ENCODE measurements at places on chromosomes 3 and 15.
A peak's percentile ranks its signal among the peaks of the same experiment; 100 is the strongest.

- no peak for DNase-seq
Measured at GRCh38 chr15:28113394-28114113, 14.4 kb upstream of the OCA2 start.

- DNase-seq, result no peak
Measured at GRCh38 chr3:172511783-172512762, 11.2 kb downstream of the TNFSF10 start.

GRCh38 chr3:22474706-22475445, 723.9 kb upstream of the ZNF385D start:
- no peak for DNase-seq

DNA sequence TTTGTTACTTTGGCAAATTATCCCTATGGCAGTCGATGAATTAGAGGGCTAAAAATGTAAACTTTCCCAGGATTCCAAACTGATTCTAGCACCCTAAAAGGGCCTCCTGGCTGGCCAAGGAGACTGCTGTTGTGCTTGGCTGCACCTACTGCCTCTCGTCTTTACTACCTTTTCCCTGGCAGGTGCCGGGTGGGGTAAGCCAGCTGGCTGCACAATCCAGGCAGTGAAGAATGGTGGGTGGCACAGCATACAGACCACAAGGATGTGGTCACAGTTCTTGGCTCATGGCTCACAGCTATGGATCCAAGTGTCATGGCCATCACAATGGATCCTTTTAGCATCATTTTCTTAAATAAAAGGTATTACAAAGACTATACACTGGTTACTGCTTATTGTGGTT, 20.7 kb upstream of the SLC25A26 start:
- DNase-seq, result no peak

- no peak for DNase-seq
Measured at GRCh38 chr15:72198356-72199204, 993 bp upstream of the GRAMD2A start.

GRCh38 chr3:187813198-187813597, 67.9 kb upstream of the BCL6 start:
- DNase-seq, result no peak

DNA sequence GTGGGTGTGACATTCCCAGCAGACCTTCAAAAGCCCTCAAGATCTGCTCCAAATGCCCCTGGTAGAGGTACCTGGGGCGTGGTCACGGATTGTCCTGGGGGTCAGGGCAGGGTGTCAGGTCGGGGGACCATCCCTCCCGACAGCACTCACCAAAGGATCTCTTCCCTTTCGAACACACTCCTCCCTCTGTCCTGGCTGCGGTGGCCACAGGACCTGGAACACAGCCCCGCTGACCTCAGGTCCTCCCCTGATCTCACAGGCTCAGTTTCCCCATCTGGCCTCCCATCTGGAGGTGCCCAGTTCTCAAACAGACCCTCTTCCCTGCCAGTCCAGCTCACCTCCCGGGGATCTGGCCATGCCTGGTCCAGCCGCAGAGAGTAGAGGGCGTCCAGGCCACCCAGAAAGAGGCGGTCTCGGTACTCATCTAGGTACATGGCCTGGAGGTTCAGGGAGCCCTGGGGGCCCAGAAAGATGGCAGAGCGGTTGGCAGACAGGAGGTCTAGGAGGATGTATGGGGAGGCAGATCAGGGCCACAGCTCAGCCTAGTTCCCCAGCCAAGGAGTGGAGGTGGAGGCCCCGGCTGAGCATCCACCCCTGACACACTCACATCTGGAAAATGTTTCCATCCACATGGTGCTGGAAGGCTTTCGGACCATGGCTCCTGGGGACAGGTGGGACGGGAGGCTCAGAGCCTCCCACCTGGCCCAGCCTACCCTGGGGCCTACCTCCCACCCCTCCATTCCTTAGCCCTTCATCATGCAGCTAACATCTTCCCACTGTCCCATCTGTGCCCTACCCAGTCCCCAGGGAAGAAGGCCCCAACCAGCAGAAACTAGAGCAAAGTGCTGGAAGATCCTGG, 2.3 kb downstream of the SEMA3G start:
- DNase-seq, result no peak

DNA sequence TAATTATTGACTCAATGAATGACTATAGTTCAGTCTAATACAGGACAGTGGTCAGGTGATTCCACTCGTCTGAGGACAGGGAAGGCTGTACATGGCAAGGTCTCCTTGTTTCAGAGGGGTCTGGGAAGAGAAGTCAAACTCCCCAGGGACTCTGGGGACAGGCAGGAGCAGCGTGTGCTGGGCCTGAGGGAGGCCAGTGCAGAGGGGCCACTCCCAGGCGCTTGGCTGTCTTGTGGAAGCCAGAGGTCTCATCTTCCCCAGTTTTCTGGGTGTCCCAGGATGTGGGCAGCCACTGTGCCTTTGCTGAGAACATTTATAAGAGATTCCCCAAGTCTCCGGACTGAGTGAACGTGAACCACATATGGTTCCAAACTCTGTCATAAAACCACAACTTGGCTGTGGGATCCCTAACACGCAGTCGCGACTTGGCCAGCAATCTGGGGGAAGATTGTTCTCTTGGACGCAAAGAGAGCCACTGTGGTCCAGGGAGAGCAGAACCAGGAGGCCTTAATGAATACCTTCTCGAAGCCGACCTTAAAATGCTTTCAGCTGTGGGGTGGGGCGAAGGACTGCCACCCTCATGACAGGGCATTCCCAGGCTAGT, 30.4 kb downstream of the BHLHE40 start:
- no peak for DNase-seq

DNA sequence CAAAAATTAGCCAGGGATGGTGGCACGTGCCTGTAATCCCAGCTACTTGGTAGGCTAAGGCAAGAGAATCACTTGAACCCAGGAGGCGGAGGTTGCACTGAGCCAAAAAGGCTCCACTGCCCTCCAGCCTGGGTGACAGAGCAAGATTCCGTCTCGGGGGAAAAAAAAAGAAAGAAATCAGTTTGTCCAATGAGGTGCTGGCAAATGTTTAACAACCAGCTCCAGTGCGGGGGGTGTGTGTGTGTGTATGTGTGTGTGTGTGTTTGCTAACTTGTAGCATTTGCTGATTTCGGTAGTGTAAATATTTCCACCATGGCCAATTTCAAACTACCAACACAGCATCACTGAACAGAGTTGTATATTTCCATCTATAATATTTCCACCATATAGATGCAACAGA, 23.8 kb upstream of the IDH2 start:
- DNase-seq, result no peak

GRCh38 chr15:74616366-74616939, 817 bp downstream of the CLK3 start:
- DNase-seq, result peak; percentile 7

GRCh38 chr3:152581951-152582350, 253.0 kb upstream of the P2RY1 start:
- no peak for DNase-seq

DNA sequence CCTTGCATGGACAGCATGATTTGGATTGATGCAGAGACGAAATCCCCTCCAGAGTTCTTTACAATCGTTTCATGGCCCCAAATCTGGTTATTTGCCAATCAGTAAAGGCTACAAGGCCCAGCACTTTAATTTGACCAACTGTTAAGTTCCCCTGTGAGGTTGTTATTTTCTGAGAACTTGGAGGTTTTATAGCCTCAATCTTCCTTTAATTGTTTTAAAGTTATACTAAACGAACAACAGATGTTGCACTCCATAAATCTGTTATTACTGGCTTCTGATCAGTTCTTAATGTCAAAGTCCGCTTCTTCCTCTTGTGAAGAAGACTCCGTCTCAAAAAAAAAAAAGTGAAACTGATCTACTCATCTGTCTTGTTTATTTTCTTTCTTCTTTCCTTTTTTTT, 30.8 kb downstream of the LARP6 start:
- DNase-seq, result no peak

GRCh38 chr3:119778811-119779210, 3.1 kb upstream of the NR1I2 start:
- no peak for DNase-seq

GRCh38 chr3:47522082-47522987, 8.8 kb upstream of the ELP6 start:
- peak; percentile 50 for DNase-seq

GRCh38 chr15:99618941-99619411, 53.2 kb downstream of the MEF2A start:
- no peak for DNase-seq

DNA sequence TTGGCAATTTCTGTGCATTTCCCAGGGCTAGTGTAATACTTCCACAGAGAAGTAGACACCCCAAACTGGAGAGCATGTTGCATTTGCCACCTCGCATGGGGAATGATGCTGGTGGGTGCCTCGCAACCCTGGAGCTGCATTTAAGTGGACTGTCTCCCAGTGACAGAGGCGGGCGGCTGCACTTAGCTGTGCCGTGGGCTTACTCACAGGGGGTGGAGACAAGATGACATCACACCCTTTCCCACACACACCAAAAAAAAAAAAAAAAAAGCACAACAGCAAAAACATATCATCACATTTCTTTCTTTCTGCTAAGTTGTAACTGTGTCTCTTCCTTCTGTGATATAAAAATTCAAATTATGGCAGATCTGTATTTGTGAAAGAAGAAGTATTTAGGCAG, at the start of gene ABI3BP:
TSS of gene ABI3BP (minus strand) at position 113 of the 400 bp plus-strand sequence. CDS start at position 76, 37 bp downstream.
- DNase-seq, result no peak

DNA sequence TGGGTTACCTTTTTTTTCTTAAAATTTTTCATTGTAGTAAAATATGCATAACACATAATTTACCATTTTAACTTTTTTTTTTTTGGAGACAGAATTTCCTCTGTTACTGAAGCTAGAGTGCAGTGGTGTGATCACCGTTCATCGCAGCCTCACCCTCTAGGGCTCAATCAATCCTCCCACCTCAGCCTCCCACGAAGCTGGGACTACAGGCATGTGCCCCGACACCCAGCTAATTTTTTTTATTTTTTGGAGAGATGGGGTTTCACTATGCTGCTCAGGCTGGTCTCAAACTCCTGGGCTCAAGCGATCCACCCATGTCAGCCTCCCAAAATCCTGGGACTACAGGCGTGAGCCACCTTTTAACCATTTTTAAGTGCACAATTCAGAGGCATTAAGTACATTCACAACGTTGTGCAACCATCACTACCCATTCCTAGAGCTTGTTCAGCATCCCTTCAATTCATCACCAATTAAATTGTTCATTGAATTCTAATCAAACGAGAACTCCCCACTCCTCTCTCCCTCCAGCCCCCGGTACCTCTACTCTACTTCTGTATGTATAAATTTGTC, 44.6 kb downstream of the BHLHE40 start:
- DNase-seq, result no peak

- no peak for DNase-seq
Measured at GRCh38 chr3:116388867-116389385, 56.4 kb downstream of the LSAMP start.

GRCh38 chr15:47516558-47516957, 200.7 kb upstream of the SEMA6D start:
- DNase-seq, result no peak

DNA sequence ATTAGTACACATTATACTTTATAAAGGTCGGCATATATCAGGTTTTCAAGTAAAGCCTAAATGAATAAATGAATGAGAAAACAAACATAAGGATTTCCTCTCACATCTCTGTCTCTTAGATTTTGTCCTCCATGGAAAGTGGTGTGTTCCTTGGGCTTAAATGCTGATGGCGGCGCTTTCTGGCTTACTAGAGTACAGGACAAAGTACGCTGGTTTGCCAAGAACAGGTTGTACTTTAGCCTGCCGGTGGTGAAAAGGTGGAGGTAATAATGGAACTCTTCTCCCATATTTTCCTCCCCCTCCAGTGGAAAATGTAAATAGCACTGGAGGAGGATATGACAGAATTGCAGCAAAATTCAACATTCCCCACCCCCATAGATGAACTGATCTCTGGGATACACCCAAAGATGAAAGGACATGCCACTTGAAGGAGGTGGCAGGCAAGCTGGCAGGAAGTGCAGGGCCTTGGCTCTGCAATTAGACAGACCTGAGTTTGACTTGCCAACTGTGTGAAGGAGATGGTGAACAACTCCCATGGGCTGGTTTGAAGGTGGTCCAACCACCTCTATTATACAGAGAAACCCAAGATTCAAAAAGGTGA, 29.3 kb downstream of the CEP152 start:
- DNase-seq, result no peak

DNA sequence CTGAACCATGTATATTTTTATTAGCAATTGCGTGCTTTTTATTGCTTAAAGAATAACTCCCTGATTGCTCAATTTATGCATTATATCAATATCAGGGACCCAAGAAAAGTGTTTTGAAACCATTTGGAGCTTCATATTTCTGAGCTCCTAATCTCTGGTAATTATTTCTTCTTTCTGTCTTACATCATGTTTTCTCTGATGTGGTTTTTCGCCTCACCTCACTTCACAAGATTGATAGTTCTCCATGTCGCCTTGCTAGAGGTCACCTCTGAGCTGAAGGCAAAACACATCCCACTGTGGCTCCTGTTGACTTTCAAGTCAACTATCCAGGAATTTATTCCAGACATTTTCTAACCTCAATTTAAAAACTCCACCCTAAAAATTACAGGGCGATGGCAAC, 837.4 kb downstream of the CADM2 start:
- no peak for DNase-seq

DNA sequence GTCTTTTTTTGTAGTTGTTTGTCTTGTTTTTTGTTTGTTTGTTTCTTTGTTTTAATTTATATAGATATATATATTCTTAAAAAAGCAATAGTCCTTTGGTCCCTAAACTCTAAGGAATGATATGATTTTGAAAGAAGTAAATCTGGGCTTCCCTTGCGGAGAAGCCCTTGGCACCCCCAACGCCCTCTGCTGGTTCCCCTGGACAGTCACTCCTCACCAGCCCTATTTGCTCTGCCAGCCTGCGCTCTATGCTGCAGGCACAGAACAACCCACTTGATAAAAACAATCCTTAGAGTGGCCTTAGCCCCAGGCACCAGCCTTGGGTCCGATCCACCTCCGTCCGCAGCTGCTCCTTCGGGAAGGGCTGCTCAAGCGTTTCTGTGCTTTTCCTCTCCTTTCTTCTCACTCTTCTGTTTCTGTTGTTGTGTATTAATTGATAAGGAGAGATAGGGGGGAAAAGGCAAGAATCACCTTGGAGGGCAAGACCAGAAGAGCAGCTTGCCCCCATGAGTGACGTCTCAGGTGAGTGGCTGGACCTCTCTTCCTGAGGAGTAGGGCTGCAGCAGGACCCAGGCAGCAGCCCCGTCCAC, 13.7 kb upstream of the PARP6 start:
- DNase-seq, result no peak

DNA sequence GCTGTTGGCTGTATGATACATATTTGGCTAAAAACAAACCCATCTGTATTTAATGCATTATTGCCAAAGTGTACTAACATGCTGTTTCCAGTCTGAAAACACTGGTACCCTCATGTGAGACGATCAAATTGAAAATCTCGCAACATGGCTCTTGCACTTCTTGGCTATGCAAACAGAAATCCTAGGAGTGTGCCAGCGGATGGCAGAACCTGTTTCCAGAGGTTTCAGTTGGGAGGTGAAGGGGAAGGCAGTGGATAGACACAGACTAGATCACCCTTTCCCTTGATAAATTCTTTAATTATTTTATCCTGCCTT, 350.3 kb downstream of the TUSC7 start:
- DNase-seq, result no peak
